Osteocyte (in vitro differentiated cells): ENCODE measurements at places on chromosomes 16 and 17. TPM values are rescaled to one million over a fixed set of nuclear protein-coding genes. Genes with fewer than 3 reads are reported as not detected.

Gene C16orf86
- 2.1 and 2.8 TPM in 2 replicates for total RNA-seq

Gene MRPL38
- total RNA-seq = 71.1 and 73.6 TPM in 2 replicates

Gene RAB26
- total RNA-seq = 2.0 and 3.4 TPM in 2 replicates

Gene CETP
- not detected in 2 replicates for total RNA-seq

Gene RAB37
- not detected in 2 replicates for total RNA-seq

Gene TMED6
- total RNA-seq = 0.40 and 0.94 TPM in 2 replicates

Gene AATK
- total RNA-seq = 0.37 TPM in 1 of 2 replicates, not detected in the other

Gene FBF1
- total RNA-seq = 14.5 and 14.8 TPM in 2 replicates

Gene KRTAP4-6
- total RNA-seq = not detected in 2 replicates

Gene PRSS33
- total RNA-seq = not detected in 2 replicates

Gene ACSM2A
- not detected in 2 replicates for total RNA-seq

Gene HBA1
- not detected in 2 replicates for total RNA-seq

Gene IGF2BP1
- total RNA-seq = 47.6 and 51.4 TPM in 2 replicates

Gene PTX4
- total RNA-seq = not detected in 2 replicates

Gene NPIPA5
- 5.7 and 8.0 TPM in 2 replicates for total RNA-seq

Gene C1QL1
- 1.2 and 1.4 TPM in 2 replicates for total RNA-seq
